ENCODE measurements at places on chromosomes 1 and 21.

- DNase-seq: no peak
Measured at GRCh38 chr1:228021355-228022030, 14.7 kb downstream of the WNT3A start.

DNA sequence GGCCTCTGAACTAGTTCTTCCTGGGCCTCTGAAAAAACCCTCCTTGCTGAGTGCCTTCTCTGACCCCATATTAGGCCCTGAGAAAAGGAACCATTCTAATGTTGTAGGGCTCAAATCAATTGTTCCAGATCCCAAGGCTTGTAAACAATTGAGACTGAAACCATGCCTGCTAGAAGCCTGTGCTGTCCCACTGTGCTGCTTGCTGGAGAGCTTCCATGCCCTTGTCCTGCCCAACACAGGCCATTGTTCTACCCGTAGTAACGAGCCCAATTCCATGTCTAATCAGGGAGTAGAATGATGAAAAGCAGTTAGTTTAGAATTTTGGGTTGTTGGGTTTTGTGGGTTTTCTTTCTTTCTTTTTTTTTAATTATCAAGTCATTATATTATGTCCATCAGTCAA lies 47.4 kb downstream of the ZNF281 start:
- DNase-seq: no peak

GRCh38 chr1:224435318-224435763 lies 744 bp upstream of the WDR26 start:
- no peak for DNase-seq

- no peak for DNase-seq
Measured at GRCh38 chr21:37982496-37983318, 66.5 kb upstream of the KCNJ6 start.

- no peak for DNase-seq
Measured at GRCh38 chr1:14873677-14874076, 275.2 kb downstream of the KAZN start.

GRCh38 chr1:54706419-54706818 lies 9.2 kb upstream of the TTC4 start:
- DNase-seq: no peak

DNA sequence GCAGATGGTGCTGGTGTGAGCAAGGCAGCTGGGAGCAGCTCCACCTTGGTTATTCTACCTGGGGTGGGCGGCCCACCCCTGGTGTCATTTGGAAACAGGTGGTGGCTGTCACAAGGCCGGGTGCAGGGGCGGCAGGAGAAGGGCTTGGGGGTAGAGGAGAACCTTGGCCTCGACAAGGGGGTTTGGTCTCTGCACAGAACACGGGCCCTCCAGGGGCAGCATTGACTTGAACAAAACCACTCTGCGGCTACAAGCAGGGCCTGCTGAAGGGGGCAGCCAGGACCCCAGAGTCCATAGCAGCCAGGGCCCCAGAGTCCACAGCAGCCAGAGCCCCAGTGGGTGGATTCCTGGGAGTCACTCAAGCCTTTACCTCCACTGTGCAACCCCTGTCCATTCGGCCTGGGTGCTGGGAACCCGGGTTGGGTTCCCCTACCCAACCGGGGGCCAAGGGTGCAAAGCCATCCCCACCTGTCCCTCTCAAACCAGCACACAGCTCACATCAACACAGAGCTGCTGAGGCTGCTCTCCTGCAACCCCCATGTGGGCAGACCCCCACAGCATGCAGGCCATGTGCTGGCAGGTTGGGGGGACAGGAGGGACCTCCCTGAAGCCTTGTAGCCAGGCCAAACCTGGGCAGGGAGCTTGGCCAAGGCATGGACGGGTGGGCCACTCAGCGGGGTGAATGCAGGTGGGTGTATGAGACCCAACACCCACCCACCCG lies 7.7 kb downstream of the TRIM11 start:
- DNase-seq: no peak

DNA sequence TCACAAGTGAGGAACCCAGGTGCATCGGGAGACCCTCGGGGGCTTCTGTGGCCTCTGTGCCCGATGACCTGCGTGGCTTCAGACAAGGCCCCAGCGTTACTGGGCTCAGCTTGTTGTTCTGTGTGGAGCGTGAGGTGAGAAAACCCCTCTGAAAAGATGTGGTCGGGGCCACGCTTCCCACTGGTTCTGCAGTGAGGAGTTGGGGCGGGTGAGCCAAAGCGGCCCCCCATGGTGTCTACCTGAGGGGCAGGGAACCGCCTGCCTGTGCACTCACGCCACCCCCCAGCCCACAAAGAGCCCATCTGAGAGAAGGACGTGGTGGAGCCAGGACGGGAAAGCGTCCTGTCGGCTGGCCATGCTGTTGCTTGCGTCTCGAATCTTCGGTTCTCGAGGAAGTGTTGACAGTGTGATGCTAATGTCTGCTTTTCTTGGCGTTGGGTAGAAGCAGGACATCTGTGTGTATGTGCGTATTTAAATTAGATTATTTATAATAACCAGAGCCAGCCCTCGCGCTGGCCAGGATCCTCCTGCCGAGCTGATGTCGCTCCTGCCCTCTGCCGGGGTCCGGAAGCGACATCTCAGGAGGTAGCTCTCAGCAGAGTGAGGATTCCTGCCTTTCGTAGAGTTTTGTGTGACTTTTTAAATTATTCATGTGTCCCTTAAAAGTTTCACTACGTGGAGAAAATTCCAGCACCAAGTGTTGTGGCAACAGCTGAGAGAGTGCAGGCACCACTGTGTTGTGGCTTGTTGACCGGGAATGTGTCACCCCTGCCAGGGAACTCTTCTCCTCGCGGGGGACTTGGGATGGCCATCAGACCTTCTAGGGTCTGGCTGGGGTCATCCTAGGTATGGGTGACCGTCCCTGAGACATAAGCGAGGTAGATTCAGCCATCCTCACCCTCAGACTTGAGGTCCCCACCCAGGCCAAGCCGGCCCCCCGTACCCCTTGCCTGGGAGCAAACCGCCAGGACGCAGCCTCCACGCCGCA lies 15.3 kb downstream of the TMEM201 start:
- DNase-seq: no peak

DNA sequence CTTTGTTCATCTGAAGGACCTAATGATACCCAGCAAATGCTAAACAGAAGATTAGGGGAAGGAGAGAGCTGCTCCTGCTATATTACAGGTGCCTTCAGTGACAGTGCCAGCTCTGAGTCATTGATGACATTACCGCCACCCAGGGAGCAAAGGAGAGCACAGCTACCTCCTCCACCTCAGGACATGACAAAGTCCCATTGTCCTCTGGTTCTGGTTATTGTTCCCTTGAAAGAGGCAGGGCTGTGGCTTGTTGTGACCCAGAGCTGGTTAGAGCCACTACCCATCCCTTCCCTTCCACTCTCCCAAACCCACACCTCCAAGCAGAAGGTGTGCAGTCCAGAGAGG lies 363.5 kb upstream of the DUSP10 start:
- DNase-seq: no peak

GRCh38 chr1:30727824-30728223 lies 4.4 kb upstream of the MATN1 start:
- no peak for DNase-seq

- DNase-seq: no peak
Measured at GRCh38 chr1:74937176-74937575, 197.0 kb upstream of the LHX8 start.

DNA sequence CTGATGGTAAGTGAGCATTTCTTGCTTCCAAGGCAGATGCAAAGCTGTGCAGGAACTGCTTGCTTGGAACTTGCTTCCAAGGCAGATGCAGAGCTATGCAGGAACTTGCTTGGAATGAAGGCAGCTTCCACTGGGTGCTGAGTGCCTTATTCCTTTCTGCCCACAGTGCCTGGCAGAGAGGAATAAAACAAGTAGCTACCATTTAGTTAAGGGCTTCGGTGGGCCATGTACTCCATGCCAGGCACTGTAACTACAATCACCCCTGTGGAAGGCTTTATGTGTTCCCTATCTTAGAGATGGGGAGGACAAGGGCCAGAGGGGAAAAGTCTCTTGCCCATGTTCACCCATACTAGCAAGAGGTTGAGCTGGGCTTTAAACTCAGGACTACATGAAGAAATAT lies 8.3 kb downstream of the MROH7 start:
- DNase-seq: no peak

DNA sequence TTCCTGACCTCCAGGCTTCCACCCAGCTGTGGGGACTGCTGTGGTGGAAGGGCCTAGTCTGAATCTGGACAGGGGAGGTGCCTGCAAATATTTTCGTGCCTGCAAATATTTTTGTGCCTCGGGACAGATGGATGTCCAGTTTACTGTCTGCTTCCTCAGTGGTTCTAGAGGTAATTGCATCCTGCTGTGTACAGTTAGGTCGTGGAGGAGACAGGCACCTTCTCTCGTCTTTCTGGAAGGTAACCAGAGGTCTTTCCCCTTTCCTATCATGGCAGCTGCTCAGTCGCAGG lies 53.8 kb upstream of the TINAGL1 start:
- DNase-seq: no peak

GRCh38 chr1:214516434-214517326 lies 34.7 kb downstream of the PTPN14 start:
- DNase-seq: no peak

DNA sequence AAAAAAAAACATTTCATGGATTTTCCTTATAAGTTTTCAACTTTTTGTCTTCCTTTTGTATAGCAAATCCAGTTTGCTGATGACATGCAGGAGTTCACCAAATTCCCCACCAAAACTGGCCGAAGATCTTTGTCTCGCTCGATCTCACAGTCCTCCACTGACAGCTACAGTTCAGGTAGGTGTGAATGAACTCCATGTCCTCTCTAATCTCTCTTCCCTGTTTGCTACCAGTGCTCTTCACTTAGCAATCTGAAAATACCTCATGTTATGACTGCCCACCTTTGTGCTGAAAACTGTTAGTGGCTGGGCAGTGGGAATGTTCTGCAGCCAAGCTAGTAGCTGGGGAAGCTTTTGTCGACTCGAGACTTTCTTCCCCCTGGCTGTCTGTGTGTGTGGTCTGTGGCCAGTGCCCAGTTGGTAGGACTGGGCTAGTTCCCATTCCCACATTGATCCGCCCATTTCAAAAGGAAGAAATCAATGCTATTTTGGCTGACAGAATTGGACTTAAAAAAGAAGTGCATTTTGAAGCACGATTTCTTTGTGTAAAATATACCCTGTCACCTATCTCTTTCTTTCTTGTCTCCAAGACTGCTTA lies 24.5 kb downstream of the AHCYL1 start:
- no peak for DNase-seq

DNA sequence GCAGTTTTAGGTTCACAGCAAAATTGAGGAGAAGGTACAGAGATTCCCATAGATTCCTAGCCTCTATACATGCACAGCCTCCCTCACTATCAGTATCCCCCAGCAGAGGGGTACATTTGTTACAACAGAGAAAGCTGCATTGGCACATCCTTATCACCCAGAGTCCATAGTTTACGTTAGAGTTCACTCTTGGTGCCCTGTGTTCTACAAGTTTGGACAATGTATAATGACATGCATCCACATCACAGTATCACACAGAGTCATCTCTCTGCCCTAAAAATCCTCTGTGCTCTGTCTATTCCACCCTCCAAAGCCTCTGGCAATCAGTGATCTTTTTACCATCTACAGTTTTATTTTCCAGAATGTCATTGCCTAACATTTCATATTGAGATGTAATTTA lies 22.3 kb upstream of the RGS16 start:
- no peak for DNase-seq

All from activated gamma-delta T cell treated with anti-CD3 and anti-CD28 coated beads, Interleukin-2, amount 50 U/mL, for 16 hours (primary cell).